ENCODE measurements at places on chromosomes 3 and 15.
A peak's percentile ranks its signal among the peaks of the same experiment; 100 is the strongest.

DNA sequence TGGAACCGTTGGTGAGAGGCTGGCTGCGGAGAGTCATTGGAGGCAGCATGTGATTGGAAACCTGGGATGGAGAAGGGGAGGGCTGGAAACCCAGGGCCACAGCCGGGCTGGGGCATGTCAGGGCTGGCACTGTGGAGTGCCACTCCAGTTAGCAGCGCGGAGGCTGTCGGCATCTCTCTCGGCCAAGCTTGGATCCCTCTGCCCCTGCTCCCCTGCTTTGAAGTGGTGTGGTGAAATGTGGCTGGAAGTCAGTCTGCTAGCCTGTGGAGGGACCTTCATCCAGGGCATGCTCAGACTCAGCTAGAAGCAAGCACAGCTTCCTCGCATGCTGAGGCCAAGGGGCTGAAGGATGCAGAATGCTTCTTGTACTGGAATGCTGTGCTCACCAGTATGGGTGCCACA is 13.5 kb downstream of the SLCO3A1 start:
- DNase-seq, result no peak

DNA sequence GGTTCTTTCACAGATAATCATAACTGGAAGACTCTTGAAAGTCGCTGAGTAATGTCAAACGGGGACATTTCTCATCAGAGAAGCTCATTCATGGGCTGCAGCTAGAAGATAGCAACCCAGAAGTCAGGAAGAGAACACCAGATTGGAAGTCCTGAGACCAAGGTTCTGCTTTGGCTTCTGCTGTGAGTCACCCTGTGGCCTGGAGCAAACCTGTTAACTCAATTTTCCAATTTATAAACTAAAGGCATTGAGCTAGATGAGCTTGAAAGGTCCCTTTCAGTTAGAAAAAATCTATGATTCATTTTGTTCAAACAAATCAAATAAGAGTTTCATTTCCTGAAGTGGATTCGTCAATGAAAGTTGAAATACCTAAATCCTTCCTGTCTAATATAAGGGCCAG is 402.2 kb downstream of the EPHB1 start:
- no peak for DNase-seq

- DNase-seq, result no peak
Measured at GRCh38 chr3:184593220-184593927, 31.8 kb downstream of the EPHB3 start.

DNA sequence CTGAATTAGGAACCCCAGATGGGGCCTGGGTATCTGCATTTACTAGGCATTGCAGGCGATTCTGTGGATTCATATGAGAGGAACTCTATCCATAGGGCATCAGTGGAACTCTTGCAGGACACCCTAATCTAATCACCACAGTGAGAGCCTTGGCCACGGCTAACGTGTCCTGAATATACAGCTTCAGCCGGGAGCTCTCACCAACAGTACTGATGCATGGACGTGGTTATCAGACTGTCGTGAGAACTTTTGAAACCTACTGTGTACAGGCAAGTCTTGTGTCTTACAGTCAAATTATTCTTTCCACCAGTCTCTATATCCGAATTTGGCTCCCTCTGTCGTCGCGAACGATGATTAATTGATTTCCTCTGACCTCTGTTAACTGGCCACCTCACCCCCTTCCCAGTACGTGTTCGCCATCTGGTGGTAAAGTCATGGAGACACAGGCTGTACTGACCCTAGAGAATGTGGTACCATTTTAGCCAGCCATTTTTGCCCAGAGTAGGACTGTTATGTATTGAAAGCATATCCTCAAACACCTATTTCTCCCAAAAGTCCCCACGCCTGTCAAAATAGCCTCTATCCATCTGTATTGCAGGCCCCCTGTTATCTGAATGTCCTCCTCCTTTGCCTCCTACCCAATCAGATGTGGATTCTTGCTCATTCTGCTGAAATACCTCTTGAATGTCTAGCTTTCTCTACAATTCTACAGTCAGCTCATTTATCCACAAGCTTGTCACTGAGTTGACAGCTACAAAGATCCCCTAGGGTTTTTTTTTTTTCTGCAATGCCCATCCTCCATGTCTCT is 39.7 kb downstream of the GLDN start:
- peak; percentile 53 for DNase-seq
